ENCODE measurements at places on chromosomes 3 and 15.

- no peak for DNase-seq
Measured at GRCh38 chr3:82595530-82595929, 834.1 kb upstream of the GBE1 start.

GRCh38 chr3:4972652-4973643, 6.3 kb upstream of the BHLHE40 start:
- no peak for DNase-seq

GRCh38 chr3:39147711-39148434, 5.5 kb downstream of the CSRNP1 start:
- no peak for DNase-seq

GRCh38 chr3:98744283-98744682, 18.9 kb upstream of the ST3GAL6 start:
- no peak for DNase-seq

DNA sequence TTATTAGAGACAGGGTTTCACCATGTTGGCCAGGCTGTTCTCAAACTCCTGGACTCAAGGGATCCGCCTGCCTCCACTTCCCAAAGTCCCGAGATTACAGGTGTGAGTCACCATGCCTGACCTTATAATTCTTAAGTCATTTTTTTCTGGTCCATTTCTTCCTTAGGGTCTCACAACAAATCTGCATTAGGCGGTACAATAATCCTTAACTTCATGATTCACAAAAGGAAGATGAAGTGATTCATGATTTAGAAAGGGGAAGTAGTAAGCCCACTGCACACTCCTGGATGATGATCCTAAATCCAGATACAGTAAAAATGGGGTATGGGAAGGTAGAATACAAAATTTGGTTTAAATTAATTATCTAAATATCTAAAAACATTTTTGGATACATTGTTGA, 45.0 kb upstream of the TKT start:
- DNase-seq = no peak

DNA sequence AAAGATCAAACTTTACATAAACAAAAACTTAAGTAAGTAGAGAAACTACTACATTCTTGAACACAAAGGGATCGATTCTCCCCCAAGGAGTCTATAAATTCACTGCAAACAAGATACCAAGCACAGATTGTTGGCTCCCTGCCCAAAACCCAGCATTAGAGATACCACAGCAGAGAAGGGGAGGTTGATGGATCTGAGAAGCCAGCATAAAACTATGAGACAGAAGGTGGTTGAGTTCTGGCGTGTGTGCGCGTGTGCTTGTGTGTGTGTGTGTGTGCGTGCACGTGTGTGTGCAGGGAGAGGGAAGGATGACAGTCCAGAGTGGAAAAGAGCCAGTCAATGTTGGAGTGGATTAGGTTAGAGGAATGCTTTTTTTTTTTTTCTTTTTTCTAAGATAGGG, 143.2 kb upstream of the PRR20G start:
- no peak for DNase-seq

DNA sequence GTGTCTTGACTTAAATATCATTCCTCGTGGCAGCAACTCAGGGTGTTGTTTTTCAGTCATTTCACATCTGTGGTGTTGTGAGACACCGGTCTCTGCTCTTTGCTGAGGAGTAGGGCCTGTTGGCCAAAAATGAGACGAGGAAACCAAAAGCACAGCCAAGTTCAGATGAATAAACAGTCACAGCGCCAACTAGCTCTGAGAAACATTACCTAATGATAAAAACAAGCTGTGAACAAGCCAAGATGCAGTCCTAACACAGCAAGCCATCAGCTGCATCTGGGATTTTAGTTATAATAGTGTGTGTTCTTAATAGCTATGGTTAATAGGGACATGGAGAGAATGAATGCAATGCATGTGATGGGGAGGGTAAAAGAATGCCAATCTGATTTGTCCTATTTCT, 843.4 kb upstream of the DPPA4 start:
- DNase-seq = peak; percentile 36

- no peak for DNase-seq
Measured at GRCh38 chr3:134709561-134710312, 58.9 kb upstream of the KY start.

DNA sequence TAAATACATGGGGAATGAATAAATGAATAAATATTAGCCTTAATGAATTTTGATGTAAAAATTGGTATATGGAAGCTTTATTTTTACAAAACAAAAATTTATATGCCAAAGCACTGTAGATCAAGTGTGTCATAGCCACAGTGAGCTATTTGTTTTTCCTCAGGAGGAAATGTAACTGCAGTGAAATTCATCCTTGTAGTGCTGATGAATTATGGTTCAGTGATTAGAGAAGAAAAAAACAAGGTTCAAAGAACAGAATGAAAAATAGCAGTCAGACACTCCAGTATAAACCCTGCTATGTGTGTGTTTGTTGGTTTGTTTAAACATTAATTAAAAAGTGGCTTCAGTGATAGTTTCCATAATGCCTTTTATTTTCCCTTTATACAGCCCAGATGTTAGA, 228.0 kb upstream of the GPR149 start:
- DNase-seq = no peak

- DNase-seq = no peak
Measured at GRCh38 chr3:175608356-175608755, 749.2 kb downstream of the NAALADL2 start.

- no peak for DNase-seq
Measured at GRCh38 chr3:193546129-193546528, 8.6 kb downstream of the ATP13A4 start.

GRCh38 chr3:110307065-110307809, 764.4 kb upstream of the NECTIN3 start:
- peak; percentile 51 for DNase-seq

GRCh38 chr3:174862666-174863065, 3.5 kb downstream of the NAALADL2 start:
- DNase-seq = no peak

- DNase-seq = no peak
Measured at GRCh38 chr3:123120573-123120972, 53.7 kb downstream of the PDIA5 start.

GRCh38 chr3:143875546-143875945, 27.3 kb upstream of the SLC9A9 start:
- DNase-seq = no peak

DNA sequence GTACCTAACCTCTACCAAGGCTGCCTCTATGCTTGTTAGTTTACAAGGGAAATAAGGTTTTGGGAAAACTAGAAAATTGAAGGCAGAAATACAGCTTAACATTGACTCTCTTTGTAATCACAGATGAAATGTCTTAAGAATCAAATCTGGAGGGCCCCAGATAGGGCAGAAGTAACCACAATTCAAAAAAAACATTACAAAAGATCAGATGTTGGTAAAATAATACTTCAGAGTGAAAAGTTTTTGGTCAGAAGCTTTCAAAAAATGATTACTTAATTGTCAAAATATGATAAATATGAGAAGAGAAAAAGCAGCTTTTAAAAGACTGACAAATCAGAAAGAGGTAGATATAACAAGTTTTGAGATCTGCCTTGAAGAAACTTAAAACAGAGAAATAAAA, 425.1 kb upstream of the NECTIN3 start:
- no peak for DNase-seq

- no peak for DNase-seq
Measured at GRCh38 chr15:32866454-32867312, 148.9 kb downstream of the GREM1 start.

- peak; percentile 77 for DNase-seq
Measured at GRCh38 chr15:70318594-70319465, 221.1 kb upstream of the TLE3 start.

GRCh38 chr15:66815318-66815717, 113.3 kb downstream of the SMAD6 start:
- peak; percentile 91 for DNase-seq

GRCh38 chr3:75295013-75295412, 369.1 kb upstream of the FRG2C start:
- no peak for DNase-seq

DNA sequence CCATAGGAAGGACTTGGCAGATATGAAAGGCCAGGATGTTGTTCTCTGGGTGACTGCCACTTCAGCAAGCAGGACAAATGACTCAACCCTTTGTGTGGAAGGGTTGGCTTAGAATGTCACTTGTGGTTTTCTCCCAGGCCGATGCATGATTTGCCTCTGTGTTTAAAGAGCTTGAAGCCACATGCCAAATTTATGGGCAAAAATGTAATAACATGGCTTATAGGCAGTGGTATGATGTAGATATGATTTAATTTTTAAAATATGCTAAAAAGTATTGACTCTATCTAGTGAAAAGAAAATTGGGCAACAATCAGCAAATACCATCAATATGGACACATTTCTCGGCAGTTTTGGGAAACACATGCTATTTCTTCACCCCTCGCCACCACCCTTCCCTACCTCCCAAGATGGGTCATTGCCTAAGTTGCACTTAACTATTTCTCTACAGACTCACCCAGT, 114.6 kb downstream of the CYP19A1 start:
- DNase-seq = peak; percentile 96

GRCh38 chr3:58631742-58632141, 34.8 kb downstream of the FAM3D start:
- DNase-seq = no peak

GRCh38 chr3:43497905-43498365, 123.9 kb downstream of the ANO10 start:
- no peak for DNase-seq

GRCh38 chr3:50117120-50117519, 28.4 kb downstream of the RBM5 start:
- no peak for DNase-seq

- peak; percentile 79 for DNase-seq
Measured at GRCh38 chr3:65963787-65964677, 74.7 kb downstream of the MAGI1 start.

DNA sequence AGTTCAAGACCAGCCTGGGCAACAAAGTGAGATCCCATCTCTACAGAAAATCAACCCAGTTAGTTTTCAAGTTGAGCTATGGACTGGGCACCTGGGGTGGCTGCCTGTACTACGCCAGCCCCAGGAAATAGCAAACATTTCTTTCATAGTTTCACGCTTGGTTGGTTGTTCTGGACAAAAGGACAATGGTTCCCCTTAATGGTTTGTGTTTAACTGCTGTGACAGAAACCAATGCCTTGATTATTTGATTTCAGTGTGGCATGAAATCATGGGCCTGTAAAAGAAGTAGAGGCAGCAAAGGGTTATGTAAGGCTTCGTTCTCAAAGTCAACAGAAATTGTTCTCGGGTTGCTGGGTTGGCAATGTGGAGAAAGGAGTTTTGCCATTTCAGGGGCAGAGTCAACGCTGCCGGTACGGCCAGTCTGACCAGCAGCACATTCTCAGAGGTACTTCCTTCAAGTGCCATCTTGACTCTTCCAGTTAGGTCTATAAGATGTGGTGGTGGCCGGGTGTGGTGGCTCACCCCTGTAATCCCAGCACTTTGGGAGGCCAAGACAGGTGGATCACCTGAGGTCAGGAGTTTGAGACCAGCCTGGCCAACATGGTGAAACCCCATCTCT, 12.7 kb downstream of the LCMT2 start:
- DNase-seq = no peak

DNA sequence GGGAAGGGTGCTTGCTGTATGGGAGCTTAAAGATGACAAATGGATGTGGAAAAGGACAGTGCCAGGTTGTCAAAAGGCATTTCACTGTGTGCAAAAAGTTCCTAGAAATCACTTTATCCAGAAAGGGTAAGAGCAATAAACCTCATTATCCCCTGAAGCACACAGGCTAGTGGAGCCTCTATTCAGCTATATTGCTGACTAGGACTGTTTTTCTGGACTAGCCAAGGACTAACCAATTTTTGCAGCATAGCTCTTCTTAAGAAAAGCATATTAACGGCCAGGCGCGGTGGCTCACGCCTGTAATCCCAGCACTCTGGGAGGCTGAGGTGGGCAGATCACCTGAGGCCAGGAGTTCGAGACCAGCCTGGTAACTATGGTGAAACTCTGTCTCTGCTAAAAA, 64.8 kb downstream of the MLH1 start:
- no peak for DNase-seq

- DNase-seq = no peak
Measured at GRCh38 chr3:12179441-12179840, 20.7 kb upstream of the TIMP4 start.

DNA sequence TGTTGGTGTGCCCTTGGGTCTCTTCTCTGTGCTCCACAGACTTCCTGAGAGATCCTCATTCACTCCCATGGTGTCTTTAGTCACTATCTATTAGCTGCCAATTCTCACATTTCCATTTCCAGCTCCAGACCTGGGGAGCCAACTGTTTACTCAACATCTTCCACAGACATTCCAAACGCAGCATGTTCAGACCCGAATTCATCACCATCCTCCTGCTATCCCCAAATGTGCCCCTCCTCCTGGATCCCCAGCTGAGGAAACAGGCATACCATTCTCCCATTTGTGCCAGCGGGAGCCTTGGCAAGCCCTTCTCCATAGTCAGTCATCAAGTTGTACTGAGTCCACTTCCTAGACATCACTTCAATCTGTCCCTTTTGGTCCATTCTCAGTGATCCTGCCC, 67.1 kb downstream of the TAMM41 start:
- no peak for DNase-seq

DNA sequence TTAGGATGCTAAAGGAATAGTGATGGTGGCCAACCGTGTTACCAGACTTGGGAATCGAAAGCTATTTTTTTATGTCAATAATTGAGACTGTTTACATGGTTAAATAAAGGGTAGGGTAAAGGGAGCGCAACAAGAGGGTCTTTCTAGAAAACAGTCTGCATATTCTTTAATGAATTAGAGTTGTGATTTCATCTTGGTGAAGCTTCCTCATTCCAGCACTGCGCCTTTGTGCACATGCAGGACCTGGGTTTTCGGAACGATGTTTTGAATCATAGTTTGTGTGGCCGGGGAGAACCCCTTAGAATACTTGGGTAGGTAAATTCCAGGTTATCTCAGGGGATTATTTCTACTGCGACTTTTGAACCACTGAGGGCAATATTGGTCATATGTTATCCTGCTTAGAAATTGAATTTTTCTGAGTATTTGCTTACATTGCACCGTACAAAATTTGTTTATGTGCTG, 1.3 kb downstream of the PIK3CA start:
- DNase-seq = no peak

DNA sequence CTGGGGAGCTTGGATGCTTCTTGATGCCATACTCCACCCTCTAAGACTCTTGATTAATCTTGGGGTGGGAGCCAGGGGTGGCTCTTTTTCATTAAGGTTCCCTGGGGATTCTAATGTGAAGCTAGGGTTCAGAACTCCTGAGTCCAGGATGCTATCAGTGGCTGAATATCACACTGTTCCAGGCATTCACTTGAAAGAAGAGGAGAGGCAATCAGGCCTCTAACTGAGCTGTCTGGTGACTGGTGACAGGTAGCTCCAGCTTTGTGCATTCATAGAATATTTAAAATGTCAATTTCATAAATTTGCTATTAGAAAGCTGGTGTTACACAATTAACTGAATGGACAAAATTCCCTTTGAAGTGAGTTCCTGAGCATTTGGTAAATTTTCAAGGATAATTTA, 139.0 kb downstream of the CHDH start:
- DNase-seq = no peak

- no peak for DNase-seq
Measured at GRCh38 chr3:11434563-11435096, 162.4 kb downstream of the ATG7 start.

GRCh38 chr3:43018246-43018645, 39.1 kb downstream of the GASK1A start:
- no peak for DNase-seq

- DNase-seq = no peak
Measured at GRCh38 chr3:120101624-120102023, 7.4 kb upstream of the GSK3B start.

Measured in GM04503 (cell line).